Mesenchymal stem cell (in vitro differentiated cells and primary cell): ENCODE measurements at places on chromosomes 12 and 14.

GRCh38 chr14:43285575-43285974, 1221.5 kb downstream of the FSCB start:
- no peaks in the 10 kb centered on the region for H3K27me3 ChIP-seq
- H3K4me3 ChIP-seq = no peak overlapping the region
- no peaks in the 10 kb centered on the region for H3K4me1 ChIP-seq
- H3K36me3 ChIP-seq = no peaks in the 10 kb centered on the region

DNA sequence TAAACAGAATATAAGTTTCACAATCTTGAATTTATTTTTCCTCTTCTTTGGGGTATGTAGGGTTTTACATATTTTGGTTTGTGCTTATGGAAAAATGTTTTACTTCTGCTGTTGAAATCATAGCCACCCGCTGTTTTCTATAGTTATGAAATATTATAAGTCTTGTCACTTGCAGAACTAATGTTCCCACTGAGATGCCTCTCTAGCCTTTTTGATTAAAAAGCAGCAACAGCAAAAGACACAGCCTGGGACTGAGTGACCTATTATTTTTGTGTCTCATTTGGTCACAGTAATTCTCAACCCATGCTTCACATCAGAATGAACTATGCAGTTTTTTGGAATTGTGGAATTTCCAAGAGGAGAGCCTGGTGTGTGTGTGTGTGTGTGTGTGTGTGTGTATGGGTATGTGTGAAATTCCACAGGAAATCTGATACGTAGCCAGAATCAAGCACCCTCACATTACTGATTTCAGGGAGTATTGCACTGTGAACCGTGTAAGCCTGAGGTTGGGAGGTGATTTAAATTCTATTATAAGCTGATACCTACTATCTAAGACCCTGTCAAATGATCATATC, 55.7 kb upstream of the FRMD6 start:
- no peak for DNase-seq
- H3K4me3 ChIP-seq = no peak overlapping the region
- peak overlapping the region; percentile 28 for H3K27ac ChIP-seq
- no peaks in the 10 kb centered on the region for H3K36me3 ChIP-seq

DNA sequence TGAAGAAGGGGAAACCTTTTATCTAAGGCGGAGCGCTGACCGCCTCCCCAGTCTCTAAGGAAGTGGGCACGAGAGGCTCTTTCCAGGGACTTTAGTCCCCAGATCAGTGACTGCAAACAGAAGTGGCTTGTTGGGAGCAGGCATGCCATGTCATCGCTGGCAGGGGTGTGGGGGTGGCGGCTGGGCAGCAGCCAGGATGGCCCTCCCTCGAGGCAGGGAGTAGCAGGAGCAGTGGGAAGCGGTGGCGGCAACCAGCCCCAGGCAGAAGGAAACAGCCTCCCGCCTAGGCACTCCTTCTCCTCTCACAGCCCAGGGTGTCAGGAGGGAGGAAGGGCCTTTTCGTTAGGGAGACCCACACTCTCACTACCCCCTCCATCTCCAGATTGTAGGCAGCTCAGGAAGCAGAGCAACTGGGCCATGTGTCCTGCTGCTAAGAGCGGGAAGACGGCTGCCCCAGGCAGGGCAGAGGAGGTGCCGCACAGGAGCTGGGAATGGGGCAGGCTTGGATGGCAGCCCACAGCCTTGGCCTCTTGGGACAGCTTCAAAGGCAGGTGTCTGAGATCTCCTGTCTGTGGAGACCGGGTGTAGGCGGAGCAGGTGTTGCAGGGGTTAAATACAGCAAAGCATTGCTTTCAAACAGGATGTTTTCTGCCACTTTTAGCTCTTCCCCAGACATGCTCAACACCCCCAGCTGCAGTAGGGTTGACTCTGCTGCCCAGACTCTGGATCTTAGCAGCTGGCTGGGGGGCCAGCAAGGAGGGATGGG, 21.8 kb downstream of the VDR start:
- no peak overlapping the region for H3K27ac ChIP-seq
- no peaks in the 10 kb centered on the region for H3K36me3 ChIP-seq
- H3K4me1 ChIP-seq = peaks cover 15% of the 10 kb centered on the region
- H3K4me3 ChIP-seq = no peak overlapping the region
- no peak for DNase-seq

GRCh38 chr14:62711351-62712023, 333.8 kb downstream of the KCNH5 start:
- H3K4me3 ChIP-seq = no peak overlapping the region
- H3K27me3 ChIP-seq = no peaks in the 10 kb centered on the region
- DNase-seq = no peak
- H3K36me3 ChIP-seq = no peaks in the 10 kb centered on the region
- no peaks in the 10 kb centered on the region for H3K4me1 ChIP-seq

DNA sequence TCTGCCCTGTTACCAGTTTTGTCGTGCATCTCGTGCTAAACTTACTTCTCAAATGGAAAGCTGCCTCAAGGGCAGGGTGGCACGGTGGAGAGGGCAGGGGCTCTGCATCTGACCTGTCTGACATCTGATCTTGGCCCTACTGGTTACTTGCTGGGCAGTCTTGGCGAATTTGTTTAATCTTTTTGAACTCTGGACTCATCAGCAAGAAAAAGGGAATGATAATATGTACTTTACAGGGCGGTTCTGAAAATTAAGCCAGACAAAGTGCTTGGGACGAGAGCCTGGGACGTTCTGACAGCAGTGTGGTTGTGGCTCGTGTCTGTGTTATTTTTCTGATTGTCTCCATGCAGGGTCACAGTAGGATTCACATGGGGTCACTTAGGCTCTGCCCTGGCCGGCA, 659.3 kb downstream of the VRK1 start:
- peaks cover 5% of the 10 kb centered on the region for H3K27me3 ChIP-seq
- no peak overlapping the region for H3K27ac ChIP-seq
- no peak for DNase-seq
- H3K4me3 ChIP-seq = no peak overlapping the region
- no peaks in the 10 kb centered on the region for H3K36me3 ChIP-seq

DNA sequence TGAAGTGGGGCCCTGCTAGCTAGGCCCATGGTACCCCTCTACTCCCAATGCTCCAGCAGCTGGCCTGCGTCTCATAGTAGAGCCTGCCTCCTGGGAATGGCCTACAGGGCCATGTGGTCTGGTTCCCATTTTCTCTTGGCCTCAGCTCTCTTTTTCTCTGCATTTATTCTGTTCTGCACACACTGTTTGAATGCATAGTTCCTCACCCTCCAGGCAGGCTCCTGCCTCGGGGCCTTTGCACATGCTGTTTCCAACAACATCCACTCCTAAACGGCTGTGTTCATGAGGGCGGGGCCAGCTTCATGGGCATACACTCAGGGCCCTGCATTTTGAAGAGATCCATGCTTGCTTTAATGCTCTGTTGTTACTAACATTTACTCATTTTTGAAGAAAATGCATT, 204.0 kb downstream of the ADGRD1 start:
- no peak for DNase-seq
- no peaks in the 10 kb centered on the region for H3K4me1 ChIP-seq
- H3K36me3 ChIP-seq = no peaks in the 10 kb centered on the region
- H3K27ac ChIP-seq = no peak overlapping the region

- H3K4me1 ChIP-seq = peaks cover 4% of the 10 kb centered on the region
- no peaks in the 10 kb centered on the region for H3K27me3 ChIP-seq
- no peak for DNase-seq
- no peaks in the 10 kb centered on the region for H3K36me3 ChIP-seq
- no peak overlapping the region for H3K27ac ChIP-seq
Observed at GRCh38 chr14:99812096-99812750, 19.0 kb downstream of the EML1 start.
